Activated T-helper 1 cell treated with anti-CD3 and anti-CD28 coated beads, Interleukin-12 subunit alpha, Interleukin-12 subunit beta, Interleukin-2, Interleukin-4 antibody, amounts not matched to agents 30 ng/mL and 10 ng/mL and 1 ng/mL, durations not matched to agents 14 hours and 24 hours and 36 hours (primary cell): ENCODE measurements at places on chromosomes 4 and X.

DNA sequence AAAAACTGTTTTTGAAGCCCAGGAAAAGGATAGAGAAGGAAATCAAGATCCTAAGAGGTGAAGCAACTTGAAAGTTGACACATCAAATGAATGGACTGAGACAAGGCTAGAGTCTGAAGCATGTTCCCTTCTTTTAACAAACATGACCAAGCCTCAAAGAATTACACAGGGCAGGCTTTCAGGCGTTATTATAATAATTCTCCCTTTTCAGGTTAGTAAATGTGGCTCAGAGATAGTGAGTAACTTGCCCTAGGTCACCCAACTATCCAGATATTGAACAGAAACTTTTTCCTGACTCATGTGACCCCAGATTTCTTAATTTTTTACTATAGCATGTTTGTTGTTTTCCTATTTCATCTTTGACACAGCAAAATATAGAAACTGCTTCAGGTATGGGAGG is 91.7 kb downstream of the PPP1R2C start:
- H3K36me3 ChIP-seq, result no peaks in the 10 kb centered on the region
- H3K27ac ChIP-seq, result no peak overlapping the region
- no peaks in the 10 kb centered on the region for H3K27me3 ChIP-seq
- DNase-seq, result no peak

- H3K4me1 ChIP-seq, result no peaks in the 10 kb centered on the region
- H3K27me3 ChIP-seq, result no peaks in the 10 kb centered on the region
- no peaks in the 10 kb centered on the region for H3K36me3 ChIP-seq
- DNase-seq, result no peak
- H3K27ac ChIP-seq, result no peak overlapping the region
Measured at GRCh38 chrX:30283456-30284200, 25.6 kb downstream of the NR0B1 start.

DNA sequence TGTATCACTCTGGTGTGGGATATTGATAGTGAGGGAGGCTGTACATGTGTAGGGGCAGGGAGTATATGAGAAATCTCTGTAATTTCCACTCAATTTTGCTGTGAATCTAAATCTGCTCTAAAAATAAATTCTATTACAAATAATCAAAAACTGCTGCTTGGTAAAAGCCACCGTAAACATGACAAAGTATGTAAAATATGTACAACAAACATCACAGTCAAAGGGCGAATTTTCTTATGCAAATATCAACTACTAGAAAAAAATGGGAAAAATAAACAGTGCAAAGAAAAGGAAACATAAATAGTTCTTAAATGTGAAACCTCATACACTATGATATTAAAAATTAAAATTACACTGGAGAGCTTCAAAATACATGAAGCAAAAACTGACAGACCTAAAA is 105.1 kb upstream of the DCLK2 start:
- no peaks in the 10 kb centered on the region for H3K4me1 ChIP-seq
- no peaks in the 10 kb centered on the region for H3K36me3 ChIP-seq
- no peak overlapping the region for H3K27ac ChIP-seq
- no peak overlapping the region for H3K4me3 ChIP-seq
- DNase-seq, result no peak
- peaks cover 11% of the 10 kb centered on the region for H3K27me3 ChIP-seq

GRCh38 chrX:66163849-66164411 is at the start of gene HEPH:
Gene HEPH, plus strand, starts transcription at chrX:66164247. Its CDS starts 6,324 bp downstream, at chrX:66170571.
- H3K4me1 ChIP-seq, result no peaks in the 10 kb centered on the region
- no peak within 1 kb of the TSS for H3K4me3 ChIP-seq
- H3K27me3 ChIP-seq, result no peaks in the 10 kb centered on the region
- DNase-seq, result no peak

GRCh38 chr4:2583517-2583916 is 47.1 kb downstream of the FAM193A start:
- no peak overlapping the region for H3K27ac ChIP-seq
- H3K36me3 ChIP-seq, result peaks cover 16% of the 10 kb centered on the region
- H3K4me1 ChIP-seq, result peaks cover 18% of the 10 kb centered on the region
- no peak for DNase-seq
- H3K4me3 ChIP-seq, result no peak overlapping the region
- no peaks in the 10 kb centered on the region for H3K27me3 ChIP-seq

DNA sequence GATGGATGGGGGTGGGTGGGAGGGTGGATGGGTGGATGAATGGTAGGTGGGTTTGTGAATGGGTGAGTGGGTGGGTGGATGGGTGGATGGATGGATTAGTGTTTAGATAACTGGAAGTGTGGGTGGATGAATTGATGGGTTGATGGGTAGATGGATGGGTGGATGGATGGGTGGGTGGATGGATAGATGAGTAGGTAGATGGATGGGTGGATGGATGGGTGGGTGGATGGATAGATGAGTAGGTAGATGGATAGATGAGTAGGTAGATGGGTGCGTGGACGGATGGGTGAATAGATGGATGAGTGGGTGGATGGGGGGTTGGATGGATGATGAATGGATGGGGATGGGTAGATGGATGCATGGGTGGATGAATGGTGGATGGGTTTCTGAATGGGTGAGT is 20.3 kb upstream of the ASMTL start:
- peaks cover 64% of the 10 kb centered on the region for H3K4me1 ChIP-seq
- peaks cover 45% of the 10 kb centered on the region for H3K36me3 ChIP-seq
- peak overlapping the region; percentile 78 for H3K27ac ChIP-seq
- DNase-seq, result no peak
- H3K27me3 ChIP-seq, result no peaks in the 10 kb centered on the region

- DNase-seq, result no peak
- H3K27ac ChIP-seq, result no peak overlapping the region
- H3K4me3 ChIP-seq, result no peak overlapping the region
- peaks cover 4% of the 10 kb centered on the region for H3K27me3 ChIP-seq
- no peaks in the 10 kb centered on the region for H3K36me3 ChIP-seq
Measured at GRCh38 chr4:6423575-6423974, 48.8 kb downstream of the PPP2R2C start.

- H3K4me1 ChIP-seq, result peaks cover 17% of the 10 kb centered on the region
- peaks cover 9% of the 10 kb centered on the region for H3K36me3 ChIP-seq
- no peak for DNase-seq
- no peaks in the 10 kb centered on the region for H3K27me3 ChIP-seq
- no peak overlapping the region for H3K4me3 ChIP-seq
- no peak overlapping the region for H3K27ac ChIP-seq
Measured at GRCh38 chr4:37615059-37615719, 71.0 kb downstream of the RELL1 start.

DNA sequence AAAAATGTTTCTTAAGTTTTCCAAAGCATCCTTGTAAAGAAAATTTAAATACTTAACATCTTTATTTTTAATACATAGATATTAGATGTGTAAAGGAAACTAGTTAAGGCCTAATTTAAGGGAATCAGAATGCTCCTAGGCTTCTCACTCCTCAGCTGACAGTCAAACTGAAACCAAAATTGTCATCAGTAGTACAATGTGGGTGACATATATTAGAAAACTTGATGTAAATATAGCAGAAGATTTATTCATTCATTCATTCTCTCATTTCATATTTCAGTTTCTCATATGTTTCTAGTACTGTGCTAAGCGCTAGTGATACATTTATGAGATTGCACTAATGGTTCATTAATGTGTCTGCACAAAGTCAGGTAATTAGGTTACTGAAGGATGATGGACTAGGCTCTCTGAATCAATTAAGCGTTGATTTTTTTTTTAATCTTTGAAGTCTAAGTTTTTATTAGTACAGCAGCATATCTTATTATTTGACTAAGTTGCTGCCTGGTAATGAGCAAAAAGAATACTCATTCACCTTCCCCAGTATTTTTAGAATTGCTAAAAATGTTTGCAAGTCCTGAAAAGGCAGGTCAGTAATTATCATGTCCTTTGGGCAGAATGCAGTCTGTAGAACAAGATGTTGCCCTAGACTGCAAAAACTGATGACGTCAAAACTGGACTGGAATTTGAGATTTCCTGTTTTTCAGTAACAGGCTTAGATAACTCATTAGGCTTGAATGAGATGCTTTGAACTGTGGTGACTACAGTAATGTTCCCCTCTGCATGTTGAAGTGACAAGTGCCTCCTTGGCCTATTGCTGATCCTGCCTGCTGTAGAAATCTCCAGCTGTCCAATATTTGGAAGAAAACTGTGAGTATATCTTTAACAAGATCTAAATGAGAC is 128.7 kb downstream of the ARHGAP24 start:
- no peaks in the 10 kb centered on the region for H3K36me3 ChIP-seq
- H3K27me3 ChIP-seq, result no peaks in the 10 kb centered on the region
- H3K27ac ChIP-seq, result no peak overlapping the region
- H3K4me1 ChIP-seq, result no peaks in the 10 kb centered on the region

DNA sequence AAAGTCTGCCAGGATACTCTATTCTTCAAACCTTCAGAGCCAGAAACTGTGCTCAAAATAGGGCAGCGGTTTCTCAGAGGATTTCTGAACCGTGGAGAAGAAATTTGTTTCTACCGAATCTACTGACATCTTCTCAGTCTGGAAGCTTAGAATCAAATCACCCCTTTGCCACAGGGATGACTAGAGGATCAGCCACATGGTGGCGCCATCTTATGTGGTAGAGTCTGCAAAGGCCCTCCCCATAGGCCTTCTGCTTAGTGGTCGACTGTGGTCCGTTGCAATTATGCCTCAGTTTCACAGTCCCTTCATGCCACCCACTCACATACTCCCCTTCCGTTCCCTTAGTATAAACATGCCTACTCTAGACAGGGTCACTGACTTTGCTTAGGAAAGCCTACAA is 680.7 kb upstream of the SPANXN1 start:
- no peak overlapping the region for H3K27ac ChIP-seq
- H3K4me3 ChIP-seq, result no peak overlapping the region
- H3K4me1 ChIP-seq, result no peaks in the 10 kb centered on the region
- no peaks in the 10 kb centered on the region for H3K36me3 ChIP-seq

DNA sequence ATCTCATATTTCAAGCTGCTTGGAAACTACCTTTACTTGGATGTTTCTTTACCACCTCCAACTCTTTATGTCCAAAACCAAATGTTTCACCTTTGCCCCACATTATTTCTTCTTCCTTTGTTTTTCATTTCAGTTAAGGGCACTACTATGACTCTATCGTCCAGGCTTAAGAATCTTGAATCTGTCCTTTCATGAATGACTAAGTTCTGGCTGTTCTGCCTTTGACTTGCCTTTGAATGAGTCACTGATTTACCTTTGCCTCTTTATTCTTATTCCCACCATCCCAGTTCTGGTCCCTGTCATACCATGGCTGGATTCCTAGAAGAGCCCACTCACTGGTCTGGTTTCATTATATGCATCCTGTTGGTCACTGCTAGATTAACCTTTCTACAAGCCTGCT is 30.6 kb upstream of the PLAC1 start:
- H3K27ac ChIP-seq, result no peak overlapping the region
- H3K4me1 ChIP-seq, result no peaks in the 10 kb centered on the region
- H3K27me3 ChIP-seq, result no peaks in the 10 kb centered on the region
- no peaks in the 10 kb centered on the region for H3K36me3 ChIP-seq
- no peak overlapping the region for H3K4me3 ChIP-seq
- no peak for DNase-seq

- H3K4me3 ChIP-seq, result no peak overlapping the region
- DNase-seq, result no peak
- no peaks in the 10 kb centered on the region for H3K27me3 ChIP-seq
- H3K36me3 ChIP-seq, result no peaks in the 10 kb centered on the region
Measured at GRCh38 chr4:137861682-137862081, 329.4 kb upstream of the PCDH18 start.

DNA sequence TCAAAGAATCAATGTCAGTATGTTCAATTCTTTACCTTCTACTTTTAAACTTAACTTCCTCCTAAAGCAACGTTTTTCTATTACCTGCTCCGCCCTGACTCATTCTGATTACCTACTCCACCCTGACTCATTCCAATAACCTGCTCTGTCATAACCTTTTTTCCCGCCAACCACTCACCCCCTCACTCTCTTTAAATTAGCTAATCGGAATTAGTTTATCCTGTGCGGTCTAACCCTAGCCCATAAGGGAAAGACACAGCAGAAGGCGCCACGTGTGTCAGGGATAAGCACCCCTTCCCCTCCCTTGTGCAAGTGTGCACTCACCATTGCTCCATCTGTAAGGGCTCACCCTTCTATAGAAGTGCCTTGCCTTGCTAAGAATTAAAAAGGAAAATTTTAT is 64.4 kb downstream of the EIF4E start:
- H3K27me3 ChIP-seq, result peaks cover 3% of the 10 kb centered on the region
- no peaks in the 10 kb centered on the region for H3K36me3 ChIP-seq
- H3K27ac ChIP-seq, result no peak overlapping the region
- DNase-seq, result no peak

DNA sequence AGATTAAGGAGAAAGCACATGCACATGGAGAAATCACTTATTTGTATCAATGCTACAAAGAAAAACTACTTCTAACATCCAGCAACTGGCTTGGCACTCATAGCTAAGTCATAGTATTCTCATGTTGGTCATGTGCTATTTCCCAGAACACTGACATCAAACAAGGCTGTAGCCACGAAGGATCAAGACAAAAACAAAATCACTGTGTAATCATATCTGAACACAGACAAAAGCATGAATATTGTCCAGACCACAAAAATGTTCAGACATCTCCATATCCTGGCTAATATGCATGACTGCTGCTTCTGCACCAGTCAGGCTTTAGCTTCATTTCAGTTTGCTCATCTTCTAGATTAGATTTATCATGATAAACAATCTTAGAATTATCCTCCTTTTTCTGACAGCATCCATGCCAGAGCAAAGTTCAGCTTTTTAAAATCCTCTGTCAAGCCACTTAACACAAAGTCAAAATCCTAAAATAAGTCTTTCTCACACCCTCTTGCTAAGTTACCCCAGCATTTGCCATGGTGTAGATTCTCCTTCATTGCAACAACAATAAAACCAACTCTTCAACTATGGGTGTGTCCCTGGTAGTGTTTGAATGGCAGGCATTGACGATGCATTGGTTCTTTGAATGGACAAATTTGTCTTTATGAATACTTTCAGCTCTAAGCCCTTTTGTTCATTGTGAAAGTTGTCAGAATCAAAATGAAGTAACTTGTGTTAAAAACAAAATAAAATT is 39.1 kb upstream of the NPFFR2 start:
- H3K4me1 ChIP-seq, result no peaks in the 10 kb centered on the region
- no peak overlapping the region for H3K4me3 ChIP-seq
- no peak overlapping the region for H3K27ac ChIP-seq
- no peaks in the 10 kb centered on the region for H3K36me3 ChIP-seq

DNA sequence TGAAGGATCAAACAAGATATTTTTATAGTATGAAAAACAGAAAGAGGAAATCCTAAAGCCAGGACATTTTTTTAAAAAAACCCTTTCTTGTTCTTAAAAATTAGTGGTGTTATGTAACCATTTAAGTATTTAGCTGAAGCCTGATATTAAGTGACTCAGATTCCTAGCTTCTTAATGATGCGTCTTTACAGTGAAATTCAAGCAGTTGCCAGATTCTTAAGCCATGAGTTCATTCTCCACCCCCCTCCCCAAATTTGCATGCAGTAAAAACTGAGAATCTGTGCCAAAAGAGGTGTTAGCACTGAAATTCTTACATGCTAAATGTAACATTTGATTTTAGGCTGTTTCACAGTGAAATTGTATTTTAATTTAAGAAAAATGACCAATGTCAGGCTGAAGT is 180.8 kb downstream of the RAPGEF2 start:
- no peak overlapping the region for H3K4me3 ChIP-seq
- H3K36me3 ChIP-seq, result peaks cover 2% of the 10 kb centered on the region
- H3K4me1 ChIP-seq, result no peaks in the 10 kb centered on the region
- no peak for DNase-seq
- H3K27ac ChIP-seq, result no peak overlapping the region

GRCh38 chr4:85391071-85391470 is 83.9 kb upstream of the ARHGAP24 start:
- no peak overlapping the region for H3K4me3 ChIP-seq
- H3K27ac ChIP-seq, result no peak overlapping the region
- no peaks in the 10 kb centered on the region for H3K27me3 ChIP-seq
- H3K36me3 ChIP-seq, result no peaks in the 10 kb centered on the region
- DNase-seq, result no peak
